Right kidney (tissue), 9 donors: ENCODE measurements at places on chromosomes 11 and 22.
A peak's percentile ranks its signal among the peaks of the same experiment; 100 is the strongest.

GRCh38 chr11:131811383-131811782 lies 441.0 kb downstream of the NTM start:
- no peak for DNase-seq

DNA sequence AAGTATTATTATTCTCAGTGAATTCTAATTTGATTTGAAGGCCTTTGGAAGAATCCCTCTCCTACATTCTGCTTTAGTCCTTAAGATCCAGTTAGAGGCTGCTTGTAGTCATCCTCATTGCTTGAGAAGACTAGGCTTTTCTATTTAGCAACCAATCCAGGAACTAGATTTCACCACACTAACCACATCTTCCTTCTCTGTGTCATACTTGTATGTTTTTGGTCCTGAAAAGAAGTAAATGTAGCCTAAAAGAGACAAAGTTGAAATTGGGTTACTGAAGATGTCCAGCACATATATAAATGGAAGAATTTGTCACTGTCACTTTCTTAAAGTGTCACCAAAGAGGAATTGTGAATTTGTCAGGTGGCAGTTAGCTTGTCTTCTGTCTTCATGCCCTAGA lies 46.6 kb upstream of the MMP7 start:
- DNase-seq = no peak

DNA sequence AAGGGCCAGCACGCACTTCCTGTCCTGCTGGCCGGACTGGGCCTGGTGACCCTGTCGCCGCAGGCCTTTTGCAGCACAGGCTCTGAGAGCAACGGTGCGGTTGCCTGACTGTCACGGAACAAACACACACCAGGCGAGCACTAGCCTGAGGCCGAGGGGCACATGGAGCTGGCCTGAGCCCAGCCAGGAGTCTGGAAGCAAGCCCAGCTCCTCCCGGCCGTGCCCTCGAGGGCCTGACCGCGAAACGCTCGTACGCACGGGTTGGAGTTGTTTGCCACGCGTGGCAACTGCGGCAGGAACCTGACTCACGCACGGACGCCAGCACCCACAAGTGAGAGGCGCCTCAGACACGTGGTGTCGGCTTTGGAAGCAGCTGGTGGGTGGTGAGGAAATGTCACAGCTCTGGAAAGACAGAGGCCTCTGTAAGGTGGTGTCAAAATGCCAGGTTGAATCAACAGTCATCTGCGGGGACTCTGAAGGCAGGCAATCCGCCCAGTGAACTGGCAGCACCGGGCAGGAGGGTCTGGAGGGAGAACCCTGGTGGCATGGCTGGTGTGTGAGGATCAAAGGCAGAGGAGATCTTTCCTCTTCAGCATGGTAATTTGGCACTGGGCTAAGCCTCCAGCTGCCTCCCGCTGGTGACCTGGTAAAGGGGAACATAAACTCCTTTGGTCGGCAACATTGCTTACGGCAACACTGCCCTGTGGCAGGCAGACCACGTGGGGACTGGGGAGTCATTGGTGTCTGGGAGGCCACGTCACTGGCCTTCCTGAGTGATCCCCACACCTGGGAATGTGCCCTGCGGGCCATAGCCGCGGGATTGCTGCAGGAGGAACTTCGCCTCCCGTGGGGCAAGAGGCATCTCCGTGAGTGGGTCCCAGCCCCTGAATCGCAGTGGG lies 15.3 kb upstream of the IL17REL start:
- no peak for DNase-seq

DNA sequence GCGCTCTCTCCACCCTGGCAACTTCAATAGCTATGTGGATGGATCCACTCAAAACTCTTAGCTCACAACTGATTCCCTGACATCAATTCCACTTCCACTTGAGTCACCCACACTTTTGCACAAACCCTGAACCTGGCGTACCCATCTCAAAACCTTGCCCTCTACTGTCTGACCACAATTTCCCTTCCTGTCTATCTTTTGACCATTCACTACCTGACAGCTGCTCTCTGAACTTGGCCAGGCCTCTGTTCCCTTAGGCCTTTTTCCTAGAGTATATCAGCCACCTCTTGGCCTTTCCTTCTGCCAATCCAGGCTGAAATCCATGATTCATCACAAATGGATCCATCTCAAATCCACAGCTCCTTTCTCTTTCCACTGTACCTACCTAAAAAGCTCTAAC lies 106.0 kb downstream of the RPL27A start:
- DNase-seq = no peak

DNA sequence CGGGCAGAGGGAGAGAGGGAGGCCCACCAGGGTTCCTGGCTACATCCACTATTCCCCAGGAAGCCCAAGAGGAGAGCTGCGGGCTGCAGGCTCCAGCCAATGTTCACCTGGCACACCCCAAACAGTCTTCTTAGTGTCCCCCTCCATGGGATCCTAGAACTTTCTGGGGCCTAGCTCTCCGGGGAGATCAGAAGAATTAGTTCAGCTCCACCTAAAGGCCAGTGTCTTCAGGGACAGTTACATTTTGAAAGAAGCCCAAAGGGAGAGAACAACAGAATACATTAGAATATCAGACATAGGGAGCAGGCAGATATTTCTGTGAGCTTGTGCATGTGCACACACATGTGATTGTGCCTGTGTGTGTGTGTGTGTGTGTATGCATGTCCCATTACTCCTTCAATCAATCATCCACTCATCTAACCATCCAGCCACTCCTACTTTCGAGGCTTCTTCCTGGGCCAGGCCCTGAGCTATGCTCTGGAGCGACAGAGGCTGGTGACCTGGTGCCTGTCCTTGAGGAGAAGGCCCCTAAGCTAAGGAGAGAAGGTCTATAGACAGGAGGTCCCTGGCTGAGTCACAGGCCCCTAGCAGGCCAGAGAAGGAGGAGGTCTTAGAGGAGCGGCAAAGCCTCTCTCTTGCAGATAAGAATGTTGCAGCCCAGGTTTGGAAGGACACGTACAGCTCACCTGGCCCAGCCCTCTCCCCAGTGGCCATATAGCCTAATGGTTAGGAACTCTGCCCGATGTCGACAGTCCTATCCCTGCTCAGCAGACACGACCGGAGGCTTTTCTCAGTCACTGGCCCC lies 165.5 kb downstream of the DSCAML1 start:
- no peak for DNase-seq

DNA sequence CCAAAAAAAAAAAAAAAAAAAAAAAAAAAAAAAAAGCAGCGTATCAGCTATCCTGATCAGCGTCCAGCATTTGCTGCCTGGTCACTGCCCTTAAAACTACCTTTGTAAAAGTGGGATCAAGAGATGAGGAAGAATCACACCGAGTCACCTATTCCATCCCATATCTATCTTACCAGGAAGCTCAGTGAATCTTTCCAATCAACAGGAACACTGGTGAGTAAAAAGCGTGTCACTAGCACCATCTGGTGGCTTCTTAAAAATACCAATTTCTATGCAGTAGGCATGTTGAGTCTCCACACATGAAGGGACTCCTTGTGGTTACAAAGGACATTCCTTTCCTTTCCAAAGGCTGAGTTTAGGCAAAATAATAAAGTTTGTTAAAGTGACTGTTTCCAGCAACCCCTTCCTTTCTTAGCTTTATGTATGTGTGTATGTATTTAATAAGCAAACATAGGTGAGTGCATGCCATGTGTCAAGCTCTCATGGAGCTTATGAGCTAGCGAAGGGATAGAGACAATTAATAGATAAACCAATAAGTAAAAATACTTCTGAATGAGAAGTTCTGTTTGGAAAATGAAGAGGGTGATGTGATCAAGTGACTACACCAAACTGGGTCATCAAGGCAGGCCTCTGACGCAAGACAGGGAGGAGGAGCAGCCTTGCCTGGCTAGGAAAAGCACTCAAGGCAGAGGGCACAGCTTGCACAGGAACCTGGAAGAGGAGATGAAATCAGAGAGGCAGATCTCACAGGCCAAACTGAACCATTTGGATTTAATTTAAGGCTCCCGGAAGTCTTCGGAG lies 13.9 kb upstream of the TP53AIP1 start:
- peak; percentile 48 for DNase-seq

GRCh38 chr11:65316227-65317024 lies 1.8 kb downstream of the CDC42EP2 start:
- peak; percentile 45 for DNase-seq

- DNase-seq = peak; percentile 98
Observed at GRCh38 chr11:10540915-10541560, at the start of gene RNF141. Gene RNF141, minus strand, starts transcription at chr11:10541187. Its CDS starts 7,029 bp downstream, at chr11:10534158.

DNA sequence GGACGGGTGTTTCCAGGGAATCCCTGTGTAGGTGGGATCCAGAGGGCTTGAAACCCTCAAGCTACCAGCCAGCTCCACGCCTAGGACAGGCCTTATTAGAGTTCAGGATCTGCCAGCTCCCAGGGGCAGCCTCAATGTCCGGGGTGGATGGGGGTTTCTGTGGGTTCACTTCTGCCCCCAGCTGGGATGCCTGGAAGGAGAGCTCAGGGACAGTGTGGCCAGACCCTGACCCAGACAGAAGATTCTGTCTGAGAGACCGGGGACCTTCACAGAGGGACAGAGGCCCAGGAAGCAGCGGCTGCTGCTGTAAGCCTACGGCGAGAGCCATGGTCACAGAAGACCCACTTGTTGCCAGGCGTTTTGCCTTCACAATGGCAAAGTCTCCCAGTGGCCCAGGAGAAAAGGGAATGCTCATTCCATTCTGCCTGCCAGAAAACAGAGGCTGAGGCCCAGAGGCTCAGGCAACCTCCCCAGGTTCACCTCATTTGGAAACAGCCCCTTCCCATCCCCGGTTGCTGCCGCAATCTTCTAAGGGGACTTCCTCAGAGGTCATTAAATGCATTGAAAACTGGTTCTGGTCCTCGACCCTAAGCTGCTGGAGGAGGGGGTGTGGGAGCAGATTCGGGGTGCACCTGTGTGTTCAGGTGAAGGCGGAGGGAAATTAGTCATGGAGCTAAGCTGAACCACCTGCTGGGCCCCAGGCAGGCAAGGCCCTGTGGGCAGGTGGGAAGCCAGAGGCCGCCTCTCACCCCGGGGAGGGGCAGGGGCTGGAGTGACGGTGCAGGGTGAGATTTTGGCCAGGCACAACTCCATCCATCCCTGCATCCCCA lies 4.9 kb upstream of the KRTAP5-6 start:
- DNase-seq = no peak

DNA sequence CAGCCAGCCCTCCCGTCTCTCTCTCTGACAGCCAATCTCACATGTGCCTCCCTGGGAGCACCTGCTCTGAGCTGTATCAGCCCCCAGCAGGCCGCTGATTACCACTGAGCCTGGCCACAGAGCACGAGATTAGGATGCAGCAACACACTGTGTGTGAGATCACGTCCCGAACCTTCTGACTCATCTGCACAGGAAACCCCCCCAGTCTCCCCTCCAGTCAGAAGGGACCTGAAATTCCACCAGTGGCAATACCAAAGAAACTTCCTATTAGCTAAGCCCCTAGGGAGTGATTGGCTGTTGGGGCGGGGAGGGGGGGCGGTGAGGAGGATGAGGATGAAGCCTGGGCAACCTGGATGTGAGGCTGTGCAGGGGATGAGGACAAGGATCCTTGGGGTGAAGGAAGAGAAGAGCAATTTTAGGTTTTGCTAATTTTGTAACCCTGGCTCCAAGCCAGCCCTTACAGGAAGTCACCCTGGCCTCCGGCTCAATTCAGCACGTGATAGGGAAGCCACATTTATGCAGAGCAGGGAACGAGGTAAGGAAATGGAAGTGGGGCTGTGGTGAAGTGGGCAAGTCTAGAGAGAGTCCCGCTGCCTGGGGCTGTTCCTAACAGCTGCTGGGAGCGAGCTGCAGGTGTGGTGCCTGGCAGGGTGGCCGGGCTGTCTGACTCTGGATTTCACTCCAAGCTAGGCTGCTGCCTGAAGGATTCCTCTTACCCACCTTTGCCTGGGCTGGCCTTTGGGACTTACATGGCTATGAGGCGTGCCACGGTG lies 1.9 kb downstream of the SLC43A3 start:
- DNase-seq = peak; percentile 16

GRCh38 chr11:31424652-31425051 lies 55.0 kb downstream of the DNAJC24 start:
- no peak for DNase-seq

DNA sequence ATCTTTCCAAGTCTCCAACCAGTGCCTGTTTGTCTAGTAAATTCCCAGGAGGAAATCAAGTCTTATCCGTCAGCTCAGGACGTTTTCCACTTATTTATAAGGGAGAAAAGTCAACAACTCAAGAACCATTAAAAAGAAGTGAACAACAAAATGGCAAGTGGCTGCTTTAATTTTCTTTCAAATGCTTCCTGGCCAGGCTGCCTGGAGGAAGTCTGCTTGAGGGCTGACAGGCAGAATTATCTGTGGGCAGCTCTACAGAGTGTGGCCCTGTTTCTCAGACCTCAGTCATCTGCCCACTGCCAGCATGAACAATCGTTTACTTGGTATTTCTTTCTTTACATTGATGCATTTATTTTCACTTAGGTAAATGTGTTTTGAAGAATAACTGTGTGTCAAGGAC lies 281.9 kb upstream of the ISX start:
- DNase-seq = no peak

GRCh38 chr11:25485315-25485714 lies 846.6 kb upstream of the ANO3 start:
- DNase-seq = no peak

GRCh38 chr22:44516841-44517240 lies 18.8 kb upstream of the RTL6 start:
- DNase-seq = no peak
